ENCODE measurements at places on chromosomes 3 and 15.

DNA sequence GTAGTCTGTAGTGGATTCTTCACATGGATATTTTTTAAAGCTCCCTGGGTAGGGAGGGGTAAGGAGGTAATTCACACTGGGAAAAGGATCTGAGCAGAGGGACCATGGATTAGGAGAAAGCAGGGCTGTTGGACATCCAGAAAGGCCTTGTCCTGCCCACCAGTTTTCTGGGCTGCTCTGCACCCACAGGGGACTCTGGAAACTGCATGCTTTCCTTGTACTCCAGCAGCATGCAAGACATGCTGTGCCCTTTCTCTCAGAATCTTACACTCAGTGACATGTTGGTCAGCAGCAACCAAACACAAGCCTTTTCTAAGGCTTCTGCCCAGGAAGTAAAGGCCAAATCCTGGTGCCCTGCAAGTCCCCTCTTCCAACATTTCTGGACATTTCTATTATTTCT, 2.5 kb upstream of the FBN1 start:
- no peak for DNase-seq

GRCh38 chr3:71432044-71432975, 151.2 kb downstream of the FOXP1 start:
- DNase-seq, result no peak

DNA sequence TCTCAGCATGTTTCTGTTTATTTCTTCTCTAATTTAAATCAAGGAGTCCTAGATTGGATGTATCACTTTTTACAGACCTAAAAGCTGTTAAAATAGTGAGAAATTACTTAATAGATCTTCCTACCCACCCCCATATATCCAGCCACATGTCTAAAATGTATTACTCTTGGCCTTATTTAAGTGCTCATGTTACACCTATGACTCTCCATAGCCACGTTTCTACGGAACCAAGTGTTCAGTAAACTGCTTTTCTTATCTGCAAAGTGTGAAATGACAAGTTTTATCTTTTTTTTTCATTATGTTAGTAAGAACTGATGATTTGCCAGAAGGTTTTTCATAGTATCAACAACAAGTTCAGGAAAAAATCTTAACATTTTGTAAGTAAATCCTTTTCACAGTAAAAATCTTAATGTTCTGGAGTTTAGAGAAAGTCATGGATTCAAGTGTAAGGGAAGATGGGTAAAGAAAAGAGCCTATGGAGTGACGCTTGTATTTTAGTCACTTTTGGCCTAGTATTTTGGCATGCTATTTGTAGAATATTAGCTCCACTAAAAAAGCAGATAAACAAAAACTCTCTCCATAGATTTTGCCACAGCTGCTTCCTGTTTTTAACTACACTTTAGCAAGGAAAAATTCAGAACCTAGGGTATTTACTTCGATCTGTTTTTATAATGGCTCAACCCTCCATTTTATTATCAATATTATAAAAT, 41.2 kb upstream of the IGSF10 start:
- no peak for DNase-seq

GRCh38 chr15:42908538-42908937, 12.0 kb downstream of the TTBK2 start:
- DNase-seq, result no peak

GRCh38 chr3:12706504-12707253, 42.8 kb upstream of the RAF1 start:
- peak; percentile 78 for DNase-seq

GRCh38 chr15:67146234-67146633, 80.8 kb downstream of the SMAD3 start:
- no peak for DNase-seq

DNA sequence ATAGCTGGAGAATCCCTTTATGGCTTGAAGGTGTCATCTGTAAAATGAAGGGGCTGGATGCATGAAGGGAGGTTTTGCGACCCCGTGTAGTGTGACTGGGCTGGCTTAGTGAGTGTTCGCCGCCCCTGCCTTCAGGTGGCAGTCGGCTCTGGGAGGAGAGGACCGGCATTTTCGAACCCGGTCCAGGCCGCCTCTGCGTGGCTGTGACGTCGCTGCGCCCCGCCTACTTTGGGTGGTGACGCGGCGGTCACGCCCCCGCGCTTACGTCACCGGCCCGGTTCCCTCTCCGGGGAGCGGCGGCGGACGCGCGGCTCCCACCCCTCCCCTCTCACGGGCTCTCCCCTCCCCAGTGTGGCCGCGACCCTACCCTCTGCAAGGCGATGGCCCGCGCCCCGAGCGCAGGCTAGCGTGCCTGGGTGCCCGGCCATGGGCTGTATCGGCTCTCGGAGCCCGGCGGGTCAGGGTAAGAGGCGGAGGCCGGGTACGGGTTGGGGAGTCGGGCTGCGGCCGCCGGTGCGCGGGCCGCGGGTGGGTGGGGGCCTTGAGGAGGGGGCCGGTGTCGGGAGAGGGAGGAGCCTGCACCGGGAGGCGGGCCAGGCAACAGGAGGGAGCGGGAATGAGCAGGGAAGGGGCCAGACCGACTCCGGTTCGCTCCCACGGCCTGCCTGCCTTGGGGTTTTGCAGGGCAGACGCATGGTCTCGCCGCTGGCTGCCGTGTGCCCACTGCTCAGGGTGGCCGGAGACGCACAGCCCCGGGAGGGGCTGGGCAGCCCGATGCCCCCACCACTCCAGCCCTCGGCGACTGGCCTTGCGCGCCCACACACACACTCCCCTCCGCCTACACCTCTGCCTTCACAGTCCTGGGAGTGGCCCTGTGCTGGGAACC, 1.5 kb upstream of the FAM131A start:
- peak; percentile 94 for DNase-seq

DNA sequence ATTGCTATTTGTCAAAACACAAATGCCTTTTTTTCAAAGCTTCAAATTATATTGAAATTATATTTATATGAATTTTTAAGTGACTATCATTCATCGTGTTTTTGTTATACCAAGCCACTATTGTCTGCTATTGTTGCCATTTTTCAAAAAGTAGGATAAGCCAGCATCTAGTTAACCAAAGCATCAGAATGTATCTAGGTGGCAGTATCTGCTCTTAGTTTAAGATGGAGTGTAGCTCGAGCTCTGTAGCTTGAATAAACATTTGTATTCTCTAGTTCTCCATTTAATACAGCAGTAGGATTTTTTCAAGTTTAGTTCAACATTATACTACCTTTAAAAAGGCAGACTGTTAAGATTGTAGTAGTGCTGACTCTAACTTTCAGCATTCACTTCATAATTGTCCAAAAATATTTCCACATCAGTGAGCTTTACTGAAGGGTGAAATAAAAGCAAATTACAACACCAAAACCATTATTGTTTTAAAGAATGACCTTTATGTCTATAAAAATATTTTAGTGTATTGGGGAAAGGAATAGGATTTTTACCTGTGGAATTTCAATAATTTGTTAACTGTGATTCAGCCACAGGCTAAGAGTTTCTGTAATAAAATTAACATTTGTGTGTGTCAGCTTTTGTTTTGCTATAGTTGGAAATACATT, 19.6 kb upstream of the C15orf61 start:
- no peak for DNase-seq

Measured in WTC11 (cell line).